HT-29 (cell line): ENCODE measurements at places on chromosomes 3 and 15. TPM values are rescaled to one million over a fixed set of nuclear protein-coding genes. Genes with fewer than 3 reads are reported as not detected.

The ENTPD3 gene
- not detected in 2 replicates for total RNA-seq

The SLC12A1 gene
- total RNA-seq = not detected in 2 replicates

- DNase-seq = no peak
Measured at GRCh38 chr3:120642368-120642948, 39.6 kb downstream of the HGD start.

The SV2B gene
- total RNA-seq = not detected in 2 replicates

GRCh38 chr15:66945842-66946241 is 119.6 kb upstream of the SMAD3 start:
- no peak for DNase-seq

GRCh38 chr3:188353426-188353825 is 199.5 kb downstream of the LPP start:
- DNase-seq = no peak

The FOXB1 gene
- total RNA-seq = 0.05 TPM in 1 of 2 replicates, not detected in the other

DNA sequence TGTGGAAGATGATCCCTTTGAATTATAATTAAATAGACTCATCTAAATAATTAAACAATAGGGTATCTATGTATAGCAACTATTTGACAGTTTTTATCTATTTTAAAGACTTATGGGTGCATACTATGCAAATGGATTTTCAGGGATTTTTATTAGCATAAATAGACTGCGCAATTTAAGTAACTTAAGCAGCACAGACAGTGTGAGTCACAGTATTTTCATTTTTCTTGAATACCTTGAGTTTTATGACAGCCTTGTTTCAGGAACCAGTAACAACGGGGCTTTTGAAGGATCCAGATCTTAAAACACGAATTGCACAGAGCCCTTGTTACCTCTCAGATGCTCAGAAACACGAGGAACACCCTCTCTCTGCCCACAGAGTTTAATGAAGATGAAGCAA is 175.5 kb upstream of the CD96 start:
- DNase-seq = no peak

The PFN2 gene
- 96.1 and 103 TPM in 2 replicates for total RNA-seq

GRCh38 chr3:179000144-179000543 is 71.5 kb downstream of the ZMAT3 start:
- DNase-seq = no peak

The ZNF620 gene
- total RNA-seq = 2.1 and 2.8 TPM in 2 replicates

The CPEB1 gene
- total RNA-seq = not detected in 2 replicates

- DNase-seq = no peak
Measured at GRCh38 chr3:8767667-8768363, 1.6 kb downstream of the OXTR start.

GRCh38 chr15:95174301-95175259 is 943.2 kb downstream of the MCTP2 start:
- no peak for DNase-seq

DNA sequence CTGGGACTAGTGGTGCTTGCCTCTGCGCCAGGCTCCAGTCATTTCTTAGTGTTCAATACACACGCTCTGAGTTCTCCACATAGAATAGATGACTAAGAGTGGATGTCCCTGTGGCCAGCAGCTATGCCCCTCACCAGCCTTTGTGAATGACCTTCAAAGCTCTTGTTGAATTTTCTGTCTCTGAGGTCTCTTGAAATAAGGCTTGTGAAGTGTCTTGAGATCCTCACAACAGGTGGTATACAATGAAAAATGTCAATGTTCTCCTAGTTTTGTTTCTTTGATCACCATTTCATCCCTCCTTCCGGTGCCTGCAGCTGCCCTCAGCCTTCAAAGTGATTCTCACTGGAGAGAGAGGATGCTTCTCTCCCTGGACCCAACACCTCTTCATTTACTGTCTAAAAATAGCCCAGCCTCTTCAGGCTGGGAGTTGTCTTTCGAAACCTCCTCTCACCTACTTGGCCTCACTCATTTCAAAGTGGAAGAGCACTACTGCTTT is 5.4 kb downstream of the MAPKBP1 start:
- no peak for DNase-seq

GRCh38 chr3:157132936-157133335 is 27.0 kb downstream of the CCNL1 start:
- DNase-seq = no peak
